ENCODE measurements at places on chromosomes 3 and 15.

DNA sequence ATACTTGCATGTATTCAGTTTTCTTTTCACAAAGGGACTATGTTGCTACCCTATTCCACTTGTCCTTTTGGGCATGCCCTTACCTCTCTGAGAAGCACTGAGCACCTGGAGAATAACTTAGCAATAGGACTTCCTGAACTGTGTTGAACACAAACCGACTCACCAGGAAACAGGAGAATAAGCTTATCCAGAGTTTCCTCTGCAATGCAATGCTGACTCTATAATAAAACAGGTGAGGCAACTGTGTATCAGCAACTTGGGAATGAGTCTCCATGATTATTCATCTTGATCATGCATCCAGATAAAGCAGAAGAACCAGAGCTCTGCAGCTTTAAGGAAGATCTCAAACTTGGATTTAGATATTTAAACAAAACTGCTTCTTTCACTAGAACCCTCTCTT lies 806.5 kb downstream of the IGSF11 start:
- no peak for DNase-seq
- no peak overlapping the region for H3K27ac ChIP-seq
- no peaks in the 10 kb centered on the region for H3K4me1 ChIP-seq
- no peaks in the 10 kb centered on the region for H3K36me3 ChIP-seq
- no peak overlapping the region for H3K4me3 ChIP-seq

DNA sequence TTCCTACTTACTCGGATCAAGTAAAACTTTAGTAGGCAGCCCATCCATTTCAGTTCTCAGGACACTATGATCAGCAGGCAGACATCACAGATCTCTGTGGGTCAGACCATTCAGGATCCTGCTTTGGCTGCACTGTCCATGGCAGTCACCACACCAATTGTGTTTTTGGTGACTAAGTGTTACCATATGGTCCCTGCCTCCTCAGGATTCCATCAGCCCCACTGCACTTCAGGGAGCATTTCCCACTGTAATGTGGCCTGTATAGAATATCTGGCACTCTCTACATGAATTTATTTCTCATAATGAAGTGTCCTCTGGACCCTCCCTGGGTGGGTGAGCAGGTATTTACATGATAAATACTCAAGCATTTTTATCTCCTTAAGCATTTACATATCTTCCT lies 41.3 kb downstream of the ZNF445 start:
- H3K27me3 ChIP-seq = no peaks in the 10 kb centered on the region
- H3K4me3 ChIP-seq = no peak overlapping the region
- DNase-seq = no peak

DNA sequence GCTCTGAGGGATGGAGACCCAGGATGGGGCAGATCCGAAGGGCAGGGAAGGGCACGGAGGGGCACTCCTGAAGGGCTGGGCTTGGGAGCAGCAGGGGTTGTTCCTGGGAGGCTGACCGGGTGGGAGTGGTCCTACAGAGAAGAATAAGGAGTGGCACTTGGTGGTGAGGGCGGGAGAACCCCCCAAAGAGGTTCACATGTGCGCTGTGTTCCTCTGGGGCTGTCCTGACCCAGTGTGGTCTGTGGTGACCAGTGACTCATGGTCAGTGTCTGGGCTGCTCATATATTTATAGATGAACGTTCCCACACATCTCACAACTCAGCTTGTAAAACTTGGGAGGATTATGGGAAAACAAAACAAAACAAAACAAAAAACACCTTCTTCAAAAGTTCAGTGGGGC lies 10.0 kb downstream of the TRPM1 start:
- no peaks in the 10 kb centered on the region for H3K27me3 ChIP-seq
- peak; percentile 45 for DNase-seq
- no peak overlapping the region for H3K4me3 ChIP-seq
- H3K36me3 ChIP-seq = no peaks in the 10 kb centered on the region
- no peaks in the 10 kb centered on the region for H3K4me1 ChIP-seq

- no peak overlapping the region for H3K4me3 ChIP-seq
- H3K27ac ChIP-seq = no peak overlapping the region
- H3K27me3 ChIP-seq = no peaks in the 10 kb centered on the region
- DNase-seq = no peak
- H3K36me3 ChIP-seq = peaks cover 17% of the 10 kb centered on the region
Measured at GRCh38 chr3:19967208-19967607, 20.3 kb downstream of the RAB5A start.
